ENCODE measurements at places on chromosomes 3 and 15.

DNA sequence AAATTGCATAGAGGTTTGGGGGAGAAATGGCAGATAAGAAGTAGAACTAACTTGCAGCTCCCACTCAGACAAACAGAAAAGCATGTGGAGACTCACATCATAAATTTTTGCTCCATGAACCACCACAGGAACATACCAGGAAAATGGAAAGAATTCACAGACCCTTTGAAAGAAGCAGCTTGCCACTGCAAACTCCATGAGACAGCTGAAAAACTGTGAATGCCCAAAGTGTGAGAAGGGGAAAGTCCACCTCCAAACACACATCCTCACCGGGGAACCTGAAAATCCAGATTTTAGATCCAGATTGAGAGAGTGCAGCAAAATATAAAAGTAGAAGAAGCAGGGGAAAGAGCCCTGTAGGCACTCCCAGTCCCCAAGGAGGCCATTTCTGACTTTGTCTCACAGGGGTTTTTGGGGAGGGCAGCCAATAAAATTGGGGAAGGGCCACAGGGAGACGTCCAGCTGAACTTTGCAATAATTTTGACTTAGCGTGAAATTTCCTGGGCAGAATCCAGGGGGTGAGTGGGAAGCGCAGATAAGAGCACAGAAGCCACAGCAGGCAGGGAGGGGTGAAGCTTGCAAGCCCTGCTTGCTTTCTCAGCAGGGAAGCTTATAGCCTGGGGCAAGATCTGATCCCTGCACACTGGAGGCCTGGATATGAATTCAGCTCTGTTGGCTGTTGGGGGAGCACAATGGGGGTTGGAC lies 183.4 kb upstream of the UBE2E2 start:
- DNase-seq: no peak

DNA sequence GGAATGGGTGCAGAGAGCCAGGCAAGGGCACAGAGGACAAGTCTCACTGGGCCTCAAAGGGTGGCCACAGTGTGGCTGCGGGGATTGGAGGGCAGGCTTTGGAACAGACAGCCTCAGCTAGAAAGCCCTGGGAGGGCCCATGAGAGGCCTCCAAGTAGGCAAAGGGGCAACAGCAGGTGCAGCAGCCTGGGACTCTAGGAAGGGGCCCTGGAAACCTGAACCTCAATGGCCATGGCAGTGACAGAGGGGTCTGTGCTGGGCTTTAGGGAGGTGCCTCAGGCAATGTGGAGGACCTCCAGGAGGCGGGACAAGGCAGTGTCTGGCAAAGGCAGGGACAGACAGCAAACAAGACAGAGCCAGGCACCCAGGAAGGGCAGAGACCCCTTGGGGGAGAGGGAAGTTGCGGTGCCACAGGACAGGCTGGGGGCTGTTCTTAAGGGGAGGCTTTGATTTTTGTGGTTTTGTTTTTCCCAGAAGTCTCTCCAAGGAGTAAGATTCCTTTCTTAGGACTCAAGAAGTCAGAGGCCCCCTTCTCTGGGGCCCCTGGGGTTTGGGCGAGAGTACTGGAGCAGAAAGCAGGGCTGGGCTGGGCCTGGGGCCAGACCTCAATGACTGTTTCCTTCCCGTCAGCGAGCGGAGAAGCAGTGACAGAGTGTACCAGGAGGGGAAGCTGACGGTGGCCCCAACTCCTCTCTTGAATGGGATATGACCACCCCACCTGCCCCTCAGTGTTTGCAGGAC lies 9.7 kb downstream of the STOML1 start:
- peak; percentile 86 for DNase-seq

DNA sequence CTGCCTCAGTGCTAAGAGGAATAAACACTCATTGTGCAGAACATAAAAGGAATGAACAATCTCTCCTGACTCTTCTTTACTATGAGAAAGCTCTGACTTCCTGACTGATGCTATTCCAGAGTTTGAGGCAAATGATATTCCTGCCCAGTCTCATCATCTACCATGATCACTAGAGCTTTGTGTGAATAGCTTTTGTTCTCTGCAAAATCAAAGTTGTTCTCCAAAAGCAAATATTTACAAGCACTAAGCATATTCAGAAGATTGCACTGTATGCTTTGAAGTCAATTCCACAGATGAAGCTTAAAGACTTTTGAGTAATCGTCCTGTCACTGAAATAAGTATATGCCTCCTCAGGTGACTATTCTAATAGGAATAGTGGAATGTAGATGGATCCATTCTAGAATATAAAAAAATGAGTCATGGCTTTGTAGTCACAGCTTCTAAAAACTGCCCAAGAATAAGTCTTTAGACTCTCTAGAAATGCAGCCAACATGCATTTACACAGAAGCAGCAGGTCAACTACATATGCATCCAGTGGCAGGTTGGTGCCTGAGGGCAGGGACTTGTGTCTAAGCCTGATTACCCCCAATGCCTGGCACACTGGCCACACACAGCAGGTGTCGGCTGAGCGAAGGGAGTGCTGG lies 34.6 kb downstream of the TNFAIP8L3 start:
- no peak for DNase-seq

DNA sequence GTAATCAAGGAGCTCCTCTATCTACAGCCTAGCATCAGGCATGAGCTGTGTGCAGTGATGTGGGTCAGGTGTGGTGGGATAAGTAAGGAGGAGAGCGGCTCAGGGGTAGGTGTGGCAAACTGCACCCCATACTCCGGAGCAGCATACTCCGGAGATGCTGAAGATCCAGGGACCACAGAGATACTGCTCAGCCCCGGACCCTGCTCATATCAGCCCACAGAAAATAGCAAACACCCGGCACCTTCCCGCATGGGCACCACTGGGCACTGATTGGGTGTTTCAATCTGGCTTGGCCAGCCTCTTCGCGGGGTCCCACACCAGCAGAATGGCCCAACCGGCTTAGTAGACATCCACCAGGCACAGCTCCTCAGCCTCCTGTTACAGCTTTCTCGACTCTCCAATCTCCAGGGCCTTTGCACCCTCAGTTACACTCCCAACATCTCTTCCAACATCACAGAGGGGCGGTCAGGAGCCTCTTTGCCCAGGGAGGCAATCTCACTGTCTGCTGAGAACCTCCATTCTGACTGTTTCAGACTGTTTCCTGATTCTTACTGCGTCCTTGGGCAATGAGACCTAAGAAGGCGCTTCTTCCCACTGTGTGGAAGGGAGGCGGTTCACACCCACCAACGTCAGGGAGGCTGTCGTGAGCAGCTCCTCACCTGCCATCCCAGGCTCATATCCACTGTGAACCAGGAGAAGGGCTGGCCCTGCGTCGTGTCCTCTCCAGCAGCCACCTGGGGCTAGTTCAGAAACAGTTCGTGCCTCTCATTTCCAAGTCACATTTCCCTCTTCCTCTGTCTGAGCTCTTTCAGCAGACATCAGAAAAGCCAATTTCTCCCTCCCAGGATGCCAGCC lies 59.8 kb downstream of the CAPN7 start:
- no peak for DNase-seq

- DNase-seq: no peak
These were observed 151.4 kb downstream of the OTOL1 start for GRCh38 chr3:161647936-161648470.

DNA sequence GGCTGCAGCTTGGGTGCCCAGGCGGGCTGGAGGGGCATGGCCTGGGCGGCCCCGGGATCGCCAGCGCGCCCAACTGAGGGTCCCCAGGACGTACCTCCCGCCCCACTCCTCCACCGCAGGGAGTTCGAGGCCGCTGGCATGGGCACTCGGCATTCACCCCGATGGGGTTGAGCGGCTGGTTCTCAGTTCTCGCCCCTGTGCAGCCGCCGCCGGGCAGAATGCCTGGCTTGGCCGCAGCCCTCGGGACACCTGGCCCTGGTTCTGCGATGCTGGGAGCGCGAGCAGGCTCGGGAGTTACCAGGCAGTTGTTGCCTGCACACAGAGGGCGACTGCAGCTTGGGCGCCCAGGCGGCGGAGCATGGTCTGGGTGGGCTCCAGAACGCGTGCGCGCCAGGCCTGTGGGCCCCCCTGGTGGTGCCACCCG lies 121.4 kb downstream of the LMLN start:
- no peak for DNase-seq

DNA sequence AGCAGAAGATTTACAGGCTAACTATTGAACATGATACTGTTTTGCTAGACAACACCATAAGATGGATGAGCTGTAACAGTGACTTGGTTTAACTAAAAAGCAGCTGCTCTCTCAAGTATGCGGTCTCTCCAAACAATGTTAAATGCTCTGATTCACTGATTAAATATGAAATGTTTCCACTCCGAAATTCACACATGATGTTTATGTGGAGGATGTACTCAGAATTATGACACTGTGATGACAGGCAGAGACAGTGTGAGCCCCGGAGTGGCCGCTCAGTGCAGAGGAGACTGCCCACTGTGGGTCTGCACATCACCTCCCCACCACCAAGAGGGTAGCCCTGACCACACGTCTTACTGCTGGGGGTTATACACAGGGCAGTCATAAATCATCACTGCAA lies 83.9 kb upstream of the MEX3B start:
- no peak for DNase-seq

DNA sequence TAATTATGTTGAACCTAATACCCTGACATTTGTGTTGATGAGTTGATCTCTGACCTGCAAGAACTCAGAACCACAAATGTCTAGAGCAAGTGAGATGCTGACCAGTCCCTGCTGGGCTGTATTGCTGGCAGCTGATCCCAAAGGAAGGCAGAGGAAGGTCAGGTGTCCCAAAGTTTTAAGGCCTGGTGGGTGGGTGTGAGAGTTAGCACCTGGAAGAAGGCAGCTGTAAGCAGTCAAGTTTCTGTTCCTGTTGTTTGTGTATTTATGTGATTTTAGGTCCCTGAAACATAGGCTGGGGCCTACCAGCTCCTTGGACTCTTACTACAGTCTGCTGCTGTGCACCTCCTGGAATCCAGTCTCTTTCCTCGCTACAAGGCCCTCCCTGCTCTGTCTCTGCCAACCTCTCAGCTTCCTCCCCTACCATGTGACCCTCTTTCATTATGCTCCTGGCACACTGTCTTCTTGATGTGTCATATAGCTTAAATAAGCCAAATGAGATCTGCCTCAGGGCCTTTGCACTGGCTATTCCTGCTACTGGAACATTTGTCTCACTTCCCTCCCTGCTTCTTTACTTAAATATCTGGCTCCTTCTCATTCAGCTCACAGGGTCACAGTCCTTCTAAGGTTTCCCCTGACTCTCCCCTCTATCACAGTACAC lies 31.0 kb upstream of the ATOSA start:
- DNase-seq: no peak

- no peak for DNase-seq
These were observed 401.0 kb upstream of the TBL1XR1 start for GRCh38 chr3:177598097-177598833.

DNA sequence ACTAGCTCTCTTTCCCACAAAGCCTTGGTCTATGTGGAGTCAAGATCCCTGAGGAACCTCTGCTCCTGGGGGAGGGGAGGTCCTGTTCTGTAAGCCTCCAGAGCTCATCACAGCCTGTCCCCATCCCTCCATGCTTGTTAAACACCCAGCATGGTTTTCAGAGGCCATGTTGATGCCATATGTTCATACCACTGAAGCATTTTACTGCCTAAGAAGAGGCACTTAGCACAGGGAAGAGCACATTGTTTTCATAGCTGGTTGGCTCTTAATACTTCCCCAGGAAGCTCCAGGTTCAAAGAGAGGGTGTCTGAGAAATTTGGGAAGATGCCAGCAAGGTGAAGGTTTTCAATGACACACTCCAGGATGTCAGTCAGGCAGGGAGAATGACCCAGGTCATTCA lies 25.6 kb downstream of the CPNE4 start:
- DNase-seq: no peak

DNA sequence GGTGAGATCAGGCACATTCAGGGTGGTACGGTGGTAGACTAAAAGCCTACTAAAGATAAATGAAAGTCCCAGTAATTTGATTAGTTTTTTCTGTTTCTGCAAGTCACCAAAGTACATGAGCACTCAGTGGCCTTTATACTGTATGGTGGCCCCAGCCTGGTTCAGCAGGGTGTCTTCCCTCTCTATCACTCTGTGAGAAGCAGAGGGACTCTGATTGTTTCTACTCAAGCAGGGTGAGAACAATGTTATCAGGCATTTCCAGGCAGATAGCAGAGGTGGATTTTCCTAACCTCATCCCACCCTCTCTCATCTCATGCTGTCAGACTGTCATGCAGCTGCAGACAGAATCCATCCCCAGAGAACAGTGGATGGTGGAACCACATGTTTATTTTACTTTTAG lies 71.5 kb upstream of the BFSP2 start:
- DNase-seq: no peak

DNA sequence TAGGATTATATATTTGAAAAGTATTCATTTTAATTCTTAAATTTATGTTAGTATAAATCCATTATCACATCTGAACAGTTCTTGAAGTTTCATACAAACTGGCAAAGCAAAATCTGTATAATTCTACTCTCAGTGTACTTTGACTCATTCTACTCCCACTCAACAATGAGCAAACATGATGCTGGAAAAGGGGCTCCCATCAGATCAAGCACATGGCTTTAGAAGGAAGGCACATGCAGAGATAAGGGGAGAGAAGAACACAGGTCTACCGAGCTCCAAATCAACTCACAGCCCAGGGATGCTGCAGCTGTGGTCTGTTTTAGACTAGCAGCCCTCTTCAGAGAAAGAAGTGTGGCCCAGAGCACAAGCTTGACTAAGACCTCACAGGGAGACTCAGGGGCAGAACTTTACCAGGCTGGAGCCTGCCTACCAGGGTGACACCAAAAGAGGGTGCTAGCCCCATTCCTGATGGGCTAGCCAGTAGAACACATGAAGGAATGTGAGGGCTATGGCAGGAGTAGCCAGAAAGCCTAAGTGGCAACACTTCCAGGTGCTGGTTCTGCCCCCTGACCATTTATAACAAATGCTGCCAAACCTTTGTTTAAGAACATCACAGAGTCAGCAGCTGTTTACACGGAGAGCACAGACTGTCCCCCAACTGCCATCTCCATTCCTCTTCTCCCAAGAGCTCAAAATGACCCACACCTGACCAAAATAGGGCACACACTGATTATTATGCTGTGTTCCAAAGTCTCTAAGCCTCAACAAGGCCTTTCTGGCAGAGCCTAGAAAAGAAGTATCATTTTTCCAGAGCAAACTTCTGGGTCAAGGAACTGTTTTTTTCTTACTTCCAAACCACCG lies 19.5 kb downstream of the SEC22C start:
- no peak for DNase-seq

- no peak for DNase-seq
These were observed 147.9 kb upstream of the ABI3BP start for GRCh38 chr3:101141135-101141534.

DNA sequence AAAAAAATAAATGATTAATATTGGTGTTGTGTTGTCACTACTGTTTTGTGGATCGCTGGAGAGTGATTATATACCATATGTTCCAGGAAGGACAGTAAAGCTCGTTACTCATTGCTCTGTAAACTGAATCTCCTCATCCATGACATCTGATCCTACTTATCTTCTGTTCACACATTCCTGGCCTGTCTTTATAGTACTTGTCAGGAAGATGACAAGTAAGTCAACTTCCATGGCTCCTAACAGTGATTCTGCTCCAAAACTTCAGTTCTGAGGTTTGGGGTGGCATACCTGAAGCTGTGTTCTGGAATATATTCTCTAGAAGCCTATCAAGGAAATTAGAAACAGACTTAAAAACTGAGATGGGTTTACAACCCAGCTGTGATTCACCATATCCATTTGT lies 288.9 kb downstream of the ZBBX start:
- DNase-seq: no peak

GRCh38 chr3:31661993-31662670 lies 129.4 kb downstream of the STT3B start:
- DNase-seq: no peak

GRCh38 chr15:69590932-69591524 lies 138.4 kb downstream of the RPLP1 start:
- no peak for DNase-seq
